ENCODE measurements at places on chromosomes 5 and 9.

GRCh38 chr9:90343366-90343765, 299.3 kb downstream of the DIRAS2 start:
- H3K4me3 ChIP-seq = no peak overlapping the region
- peaks cover 13% of the 10 kb centered on the region for H3K27me3 ChIP-seq
- H3K27ac ChIP-seq = no peak overlapping the region
- DNase-seq = no peak
- no peaks in the 10 kb centered on the region for H3K4me1 ChIP-seq
- no peaks in the 10 kb centered on the region for H3K36me3 ChIP-seq

- H3K27me3 ChIP-seq = no peaks in the 10 kb centered on the region
- peaks cover 19% of the 10 kb centered on the region for H3K4me1 ChIP-seq
- H3K36me3 ChIP-seq = no peaks in the 10 kb centered on the region
- peak overlapping the region; percentile 84 for H3K27ac ChIP-seq
- peak; percentile 17 for DNase-seq
- peak overlapping the region; percentile 53 for H3K4me3 ChIP-seq
Observed at GRCh38 chr5:126777257-126777974, 480 bp downstream of the LMNB1 start.

- no peak overlapping the region for H3K4me3 ChIP-seq
- no peaks in the 10 kb centered on the region for H3K36me3 ChIP-seq
- no peaks in the 10 kb centered on the region for H3K4me1 ChIP-seq
- no peak overlapping the region for H3K27ac ChIP-seq
- no peaks in the 10 kb centered on the region for H3K27me3 ChIP-seq
- DNase-seq = no peak
Observed at GRCh38 chr5:32514806-32515205, 70.3 kb upstream of the ZFR start.

- H3K36me3 ChIP-seq = no peaks in the 10 kb centered on the region
- peak overlapping the region; percentile 96 for H3K27ac ChIP-seq
- H3K4me3 ChIP-seq = no peak overlapping the region
- peaks cover 11% of the 10 kb centered on the region for H3K4me1 ChIP-seq
- no peaks in the 10 kb centered on the region for H3K27me3 ChIP-seq
- peak; percentile 9 for DNase-seq
Observed at GRCh38 chr9:136654820-136655535, 7.7 kb upstream of the EGFL7 start.

- no peaks in the 10 kb centered on the region for H3K4me1 ChIP-seq
- H3K27ac ChIP-seq = no peak overlapping the region
- no peak overlapping the region for H3K4me3 ChIP-seq
- H3K27me3 ChIP-seq = peaks cover 39% of the 10 kb centered on the region
- DNase-seq = no peak
Observed at GRCh38 chr9:97767891-97768290, 70.8 kb upstream of the XPA start.

DNA sequence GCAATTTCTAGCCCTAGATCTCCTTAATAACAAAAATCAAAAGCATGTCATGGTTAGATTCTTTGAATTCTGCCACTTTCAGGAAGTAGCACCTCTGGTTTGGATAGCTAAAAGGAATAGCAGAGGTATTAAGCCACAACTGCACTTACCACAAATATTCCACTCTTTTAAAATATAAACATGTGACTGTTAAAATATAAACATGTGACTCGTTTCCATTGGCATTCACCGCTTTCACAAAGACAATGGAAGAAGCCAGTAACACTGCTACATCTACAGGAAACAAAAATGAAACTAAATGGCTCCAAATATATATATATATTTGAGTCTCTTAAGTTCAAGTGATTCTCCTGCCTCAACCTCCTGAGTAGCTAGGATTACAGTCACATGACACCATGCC, 222.9 kb downstream of the ARL15 start:
- no peak overlapping the region for H3K4me3 ChIP-seq
- no peak overlapping the region for H3K27ac ChIP-seq
- no peaks in the 10 kb centered on the region for H3K27me3 ChIP-seq
- H3K4me1 ChIP-seq = peaks cover 3% of the 10 kb centered on the region
- no peaks in the 10 kb centered on the region for H3K36me3 ChIP-seq

DNA sequence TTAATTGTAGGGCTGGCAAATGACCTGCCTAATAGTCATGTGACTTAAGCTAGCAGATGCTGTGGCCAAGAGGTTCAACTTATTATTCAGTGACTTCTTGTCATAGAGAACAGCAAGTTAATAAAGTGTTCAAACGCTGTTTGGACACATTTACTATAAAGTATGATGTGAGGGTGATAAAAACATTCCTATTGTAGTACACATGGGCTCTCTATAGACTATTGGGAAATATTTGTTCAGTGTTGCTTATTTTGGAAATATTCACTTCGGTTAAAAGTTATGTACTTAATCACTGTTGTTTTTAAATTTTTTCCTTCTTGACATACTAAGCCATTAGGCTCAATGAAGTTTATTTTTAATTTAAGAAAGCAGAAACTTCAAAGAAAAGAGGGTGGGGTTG, 345.0 kb downstream of the NNT start:
- no peaks in the 10 kb centered on the region for H3K27me3 ChIP-seq
- no peaks in the 10 kb centered on the region for H3K4me1 ChIP-seq
- H3K27ac ChIP-seq = no peak overlapping the region

DNA sequence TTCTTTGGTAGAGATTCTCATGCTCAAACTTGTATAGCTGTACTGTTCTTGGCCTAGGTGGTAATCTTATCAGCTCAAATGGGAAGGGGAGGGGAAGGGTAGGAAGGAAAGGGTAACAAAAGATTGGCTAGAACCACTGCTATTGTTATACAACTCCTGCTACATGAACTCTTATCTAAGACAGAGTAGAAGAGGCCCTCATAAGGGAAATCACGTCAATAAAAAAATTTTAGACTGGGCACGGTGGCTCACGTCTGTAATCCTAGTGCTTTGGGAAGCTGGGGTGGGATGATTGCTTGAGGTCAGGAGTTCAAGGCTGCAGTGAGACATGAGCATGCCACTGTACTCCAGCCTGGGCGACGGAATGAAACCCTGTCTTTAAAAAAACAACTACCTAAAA, 15.9 kb downstream of the STOM start:
- H3K27ac ChIP-seq = peak overlapping the region; percentile 91
- H3K27me3 ChIP-seq = no peaks in the 10 kb centered on the region
- H3K4me1 ChIP-seq = peaks cover 19% of the 10 kb centered on the region
- DNase-seq = peak; percentile 73
- no peak overlapping the region for H3K4me3 ChIP-seq

- no peaks in the 10 kb centered on the region for H3K27me3 ChIP-seq
- H3K4me1 ChIP-seq = no peaks in the 10 kb centered on the region
- no peak for DNase-seq
- H3K36me3 ChIP-seq = no peaks in the 10 kb centered on the region
Observed at GRCh38 chr5:82815871-82816270, 261.3 kb downstream of the TMEM167A start.

DNA sequence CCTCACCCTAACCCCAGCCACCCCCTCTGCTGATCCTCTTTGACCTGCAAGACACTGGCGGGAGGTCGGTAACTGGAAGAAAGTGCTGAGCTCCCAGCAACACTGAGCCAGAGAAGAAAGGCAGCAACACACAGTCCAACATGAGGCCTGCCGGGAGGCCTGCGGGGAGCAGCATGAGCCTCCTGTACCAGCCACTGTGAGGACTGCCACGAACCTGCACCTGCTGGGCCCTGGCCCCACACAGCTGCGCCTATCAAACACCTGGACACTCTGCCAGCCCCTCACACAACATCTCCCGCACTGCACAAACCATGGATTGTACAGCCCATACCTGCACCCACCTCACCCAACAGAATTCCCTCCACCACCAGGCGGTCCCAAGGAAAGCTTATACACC, 18.3 kb downstream of the CAMK2A start:
- no peaks in the 10 kb centered on the region for H3K36me3 ChIP-seq
- H3K4me1 ChIP-seq = no peaks in the 10 kb centered on the region
- DNase-seq = no peak
- H3K27me3 ChIP-seq = no peaks in the 10 kb centered on the region
- no peak overlapping the region for H3K27ac ChIP-seq

DNA sequence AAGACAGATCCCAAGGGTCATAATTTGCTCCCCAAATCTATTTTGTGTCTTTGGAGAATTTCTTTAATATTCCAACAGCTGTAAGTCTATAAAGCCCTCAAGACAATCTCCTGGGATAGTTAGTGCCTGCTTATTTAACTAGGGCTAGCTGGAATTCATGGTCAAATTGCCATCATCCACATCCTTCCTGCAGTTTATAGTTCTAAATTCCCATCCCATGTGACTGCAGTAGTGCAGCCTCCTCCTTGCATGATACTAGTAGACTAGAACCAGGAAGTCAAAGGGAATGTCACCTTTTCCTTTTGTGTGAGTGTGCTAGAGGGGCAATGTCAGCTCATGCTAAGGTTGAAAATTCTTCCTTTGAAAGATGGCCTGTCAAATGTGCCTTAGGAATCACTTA, 214.8 kb upstream of the PIK3R1 start:
- H3K4me3 ChIP-seq = no peak overlapping the region
- no peaks in the 10 kb centered on the region for H3K27me3 ChIP-seq
- no peak overlapping the region for H3K27ac ChIP-seq
- peaks cover 5% of the 10 kb centered on the region for H3K4me1 ChIP-seq

DNA sequence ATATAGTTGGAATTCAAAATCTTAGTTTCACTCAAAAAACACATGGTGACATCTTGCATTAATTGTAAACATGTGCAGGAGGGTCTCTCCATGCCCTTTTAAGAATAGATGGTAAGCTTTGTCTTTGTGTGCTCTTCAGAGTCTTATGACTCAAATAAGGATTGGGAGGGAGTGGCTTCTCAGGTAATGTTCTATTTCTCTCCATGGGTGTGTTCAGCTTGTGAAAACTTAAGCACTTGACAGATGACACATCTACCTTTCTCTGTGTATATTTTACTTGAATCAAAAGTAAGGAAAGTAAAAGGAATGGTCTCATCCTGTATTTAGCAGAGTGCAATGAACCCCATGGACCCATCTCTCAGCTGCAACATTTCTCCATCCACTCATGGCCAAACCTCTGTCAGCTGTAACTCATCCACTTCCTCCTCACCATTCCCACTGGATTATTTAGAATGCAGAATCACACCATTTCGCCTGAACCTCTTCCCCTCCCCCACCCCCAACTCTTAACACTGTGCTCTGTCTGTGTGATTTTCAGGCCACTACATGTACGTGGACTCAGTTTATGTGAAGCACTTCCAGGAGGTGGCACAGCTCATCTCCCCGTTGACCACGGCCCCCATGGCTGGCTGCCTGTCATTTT, 82.1 kb downstream of the MAMDC2 start:
- no peak overlapping the region for H3K4me3 ChIP-seq

DNA sequence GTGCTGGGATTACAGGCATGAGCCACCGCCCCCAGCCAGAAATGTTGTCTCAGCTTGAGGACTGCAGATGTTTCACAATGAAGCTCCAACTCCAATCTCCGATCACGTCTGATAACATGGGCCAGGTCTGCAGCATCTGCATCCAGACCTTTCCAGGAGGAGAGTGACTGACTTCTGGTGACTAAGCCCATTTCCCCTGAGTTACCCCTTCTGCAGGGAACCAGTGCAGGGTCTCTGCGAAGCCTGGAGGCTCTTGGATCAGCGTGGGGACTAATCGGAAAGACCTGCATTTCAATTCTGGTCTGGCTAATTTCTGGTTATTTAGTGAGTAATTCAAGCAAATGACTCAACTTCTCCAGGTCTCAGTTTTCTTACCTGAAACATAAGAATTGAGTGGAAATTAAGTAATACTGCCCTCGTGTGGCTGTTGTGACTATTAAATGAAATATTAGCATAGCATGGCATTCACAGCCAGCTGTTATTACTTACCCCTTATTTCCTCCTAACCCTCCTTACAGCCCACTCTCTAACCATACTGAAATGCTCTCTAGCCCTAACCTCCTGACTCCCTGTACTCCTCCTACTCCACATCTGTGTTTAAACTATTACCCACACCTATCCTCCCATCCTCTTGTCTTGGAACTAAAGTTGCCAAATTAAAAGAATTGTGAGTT, 2.2 kb upstream of the GNPDA1 start:
- H3K36me3 ChIP-seq = no peaks in the 10 kb centered on the region
- H3K27ac ChIP-seq = no peak overlapping the region
- no peaks in the 10 kb centered on the region for H3K27me3 ChIP-seq
- H3K4me1 ChIP-seq = peaks cover 33% of the 10 kb centered on the region
- no peak for DNase-seq
- H3K4me3 ChIP-seq = no peak overlapping the region

GRCh38 chr5:109614301-109614700, 75.4 kb upstream of the MAN2A1 start:
- no peak overlapping the region for H3K4me3 ChIP-seq
- H3K36me3 ChIP-seq = no peaks in the 10 kb centered on the region
- H3K27me3 ChIP-seq = no peaks in the 10 kb centered on the region
- no peaks in the 10 kb centered on the region for H3K4me1 ChIP-seq
- H3K27ac ChIP-seq = no peak overlapping the region

GRCh38 chr5:11650936-11651335, 253.3 kb downstream of the CTNND2 start:
- no peak overlapping the region for H3K4me3 ChIP-seq
- H3K27ac ChIP-seq = no peak overlapping the region
- no peaks in the 10 kb centered on the region for H3K27me3 ChIP-seq

DNA sequence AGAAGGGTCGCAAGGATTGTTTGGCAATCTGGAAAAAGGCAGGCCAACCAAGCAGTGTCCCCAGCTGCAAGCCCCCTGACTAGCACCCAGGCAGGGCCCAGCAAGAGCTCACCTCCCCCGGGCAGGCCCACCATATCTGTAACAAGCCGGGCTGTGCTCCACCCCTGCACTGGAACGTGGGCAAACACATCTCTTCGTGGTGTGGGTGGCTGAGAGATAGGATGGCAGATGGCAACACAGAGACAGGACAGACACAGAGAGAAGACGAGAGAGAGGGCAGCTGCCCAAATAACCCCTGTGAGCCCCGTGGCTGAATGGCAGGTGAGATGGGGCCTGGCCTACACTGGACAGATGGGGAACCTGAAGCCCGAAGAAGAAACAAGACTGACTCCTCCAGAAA, 9.4 kb downstream of the BBLN start:
- H3K27ac ChIP-seq = no peak overlapping the region
- no peak overlapping the region for H3K4me3 ChIP-seq
- H3K4me1 ChIP-seq = peaks cover 2% of the 10 kb centered on the region

DNA sequence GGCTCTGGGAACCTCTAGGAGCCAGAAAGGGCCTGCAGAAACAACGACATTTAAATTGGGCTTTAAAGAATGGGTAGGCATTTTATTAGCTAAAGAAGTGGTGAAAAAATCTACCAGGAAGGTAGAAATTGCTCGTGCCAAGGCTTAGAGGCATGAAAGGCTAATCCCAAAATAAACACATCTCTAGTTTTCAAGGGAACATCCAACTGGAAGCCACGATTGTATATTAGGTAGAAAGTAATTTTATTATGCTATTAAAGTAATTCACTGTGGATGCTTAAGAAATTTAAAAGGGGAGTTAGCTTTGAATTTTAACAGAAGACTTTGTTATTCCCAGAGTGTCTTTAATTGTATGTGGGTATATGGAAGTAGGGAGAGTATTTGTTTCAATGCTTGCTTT, 17.5 kb upstream of the CNTLN start:
- no peaks in the 10 kb centered on the region for H3K36me3 ChIP-seq
- no peak for DNase-seq
- no peaks in the 10 kb centered on the region for H3K4me1 ChIP-seq
- H3K4me3 ChIP-seq = no peak overlapping the region
- H3K27me3 ChIP-seq = no peaks in the 10 kb centered on the region
